Cerebellar nuclear complex (tissue), 1 donor: ENCODE measurements at places on chromosomes 12 and 14.

DNA sequence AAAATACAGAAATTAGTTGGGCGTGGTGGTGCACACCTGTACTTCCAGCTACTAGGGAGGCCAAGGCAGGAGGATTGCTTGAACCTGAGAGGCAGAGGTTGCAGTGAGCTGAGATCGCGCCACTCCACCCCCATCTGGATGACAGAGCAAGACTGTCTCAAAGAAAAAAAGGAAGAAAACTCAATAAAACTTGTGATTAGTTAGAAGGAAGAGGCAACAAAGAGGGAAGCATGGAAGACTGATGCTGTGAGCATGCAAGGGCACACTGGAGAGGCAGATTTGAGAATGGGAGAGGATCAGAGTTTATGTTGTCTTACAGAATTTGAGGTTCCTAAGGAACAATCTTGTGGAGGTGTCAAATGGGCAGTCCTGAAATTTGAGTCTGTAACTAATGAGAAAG lies 2.8 kb upstream of the ZC2HC1C start:
- DNase-seq = no peak

DNA sequence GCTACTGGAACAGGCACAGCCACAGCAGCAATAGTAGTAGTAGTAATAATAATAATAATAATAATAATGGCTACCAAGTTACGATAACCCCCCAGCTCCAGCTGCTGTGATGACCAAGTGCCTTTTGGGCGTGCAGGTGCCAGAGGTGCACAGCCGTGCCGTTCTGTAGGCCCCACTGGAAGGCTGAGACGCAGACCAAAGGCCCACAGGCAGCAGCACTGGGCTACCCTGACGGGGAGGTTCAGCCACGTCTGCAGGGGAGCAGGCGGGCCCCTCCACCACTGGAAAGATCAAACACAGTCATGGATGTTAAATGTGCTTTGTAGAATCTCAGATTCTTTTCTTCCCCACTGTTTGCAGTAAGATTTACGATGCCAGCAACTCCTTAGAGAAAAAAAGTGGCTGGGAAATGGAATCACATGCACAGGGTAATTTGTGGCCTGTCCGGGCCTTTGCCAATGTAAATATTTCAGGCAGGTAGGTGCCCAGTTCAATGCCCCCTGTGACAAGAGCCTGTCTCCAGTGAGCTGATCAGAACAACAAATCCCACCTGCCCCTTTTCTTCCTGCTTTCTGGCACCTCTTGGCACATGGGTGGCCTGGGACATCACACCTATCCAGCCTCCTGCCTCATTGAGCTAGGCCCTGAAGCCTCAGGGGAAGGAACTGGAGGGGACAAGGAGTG lies 32.6 kb downstream of the CCDC85C start:
- no peak for DNase-seq

GRCh38 chr14:24071836-24072430 lies 571 bp downstream of the CPNE6 start:
- DNase-seq = no peak

DNA sequence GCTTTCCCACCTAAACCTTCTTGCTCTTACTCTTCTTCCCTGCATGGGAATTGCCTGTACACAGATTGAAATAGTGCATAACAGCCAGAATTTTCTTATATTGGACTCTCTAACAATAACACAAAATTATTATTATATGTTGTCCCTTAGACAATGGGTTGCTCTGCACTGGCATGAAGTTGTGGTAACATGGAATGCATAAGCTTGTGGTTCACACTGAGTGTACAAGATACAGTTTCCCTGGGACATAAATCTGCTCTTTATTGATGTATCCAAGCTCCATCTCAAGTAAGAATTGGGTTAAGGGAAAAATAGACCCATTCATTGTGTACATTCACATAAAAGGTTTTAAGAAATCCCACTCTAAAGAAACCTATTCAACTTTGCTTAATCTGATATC lies 114.4 kb upstream of the NTF3 start:
- DNase-seq = no peak

- DNase-seq = no peak
These were observed 64.6 kb downstream of the BEGAIN start for GRCh38 chr14:100522616-100523099.

- DNase-seq = no peak
These were observed 406.3 kb downstream of the SLC6A15 start for GRCh38 chr12:84506282-84506681.

DNA sequence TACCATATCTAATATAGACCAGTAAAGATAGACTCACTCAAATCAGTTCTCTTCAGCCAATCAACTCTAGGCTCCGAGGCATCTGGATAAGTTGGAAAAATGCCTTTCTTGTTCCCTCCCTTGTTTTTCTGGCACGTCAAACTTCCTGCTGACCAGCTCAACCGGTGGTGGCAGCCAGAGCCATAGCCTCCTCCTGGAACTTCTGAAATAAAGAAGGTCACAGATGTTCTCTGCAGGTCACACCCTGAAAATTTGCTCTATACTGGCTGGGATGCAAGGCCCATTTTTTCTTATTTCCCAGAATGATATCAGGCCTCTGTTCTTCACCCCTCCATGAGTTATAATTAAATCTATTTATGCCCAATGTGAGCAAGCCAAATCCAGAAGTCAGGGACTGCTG lies 81.9 kb downstream of the BMP4 start:
- DNase-seq = no peak
